ENCODE measurements at places on chromosomes 16 and 17.

- DNase-seq, result no peak
Observed at GRCh38 chr17:67747681-67748235, 30.0 kb downstream of the NOL11 start.

GRCh38 chr16:83994087-83994486 is 26.0 kb downstream of the NECAB2 start:
- DNase-seq, result no peak

DNA sequence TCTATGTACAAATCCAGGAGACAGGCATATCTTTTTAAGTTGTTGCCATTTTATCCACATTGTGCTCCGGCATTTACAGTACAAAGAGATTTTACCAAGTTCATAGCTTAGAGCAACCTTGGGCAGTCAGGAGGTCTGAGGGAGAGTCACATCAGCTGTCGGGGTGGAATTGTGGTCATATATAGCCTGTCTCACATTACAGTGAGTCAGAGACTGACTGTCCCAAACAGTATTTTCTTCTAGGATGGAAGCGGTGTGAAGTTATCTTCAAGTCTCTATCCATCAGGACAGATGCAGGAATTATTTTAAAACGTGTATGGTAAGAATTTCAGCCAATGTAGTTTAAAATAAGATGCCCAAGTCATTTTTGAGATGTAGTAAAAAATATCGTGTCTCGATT is 53.0 kb downstream of the GPRC5B start:
- DNase-seq, result no peak

GRCh38 chr17:4934173-4934979 is 2.3 kb downstream of the GP1BA start:
- no peak for DNase-seq

GRCh38 chr16:75379911-75380847 is 53.1 kb downstream of the CFDP1 start:
- DNase-seq, result peak; percentile 27

- DNase-seq, result no peak
Observed at GRCh38 chr16:86502856-86503748, 7.2 kb upstream of the FOXF1 start.

DNA sequence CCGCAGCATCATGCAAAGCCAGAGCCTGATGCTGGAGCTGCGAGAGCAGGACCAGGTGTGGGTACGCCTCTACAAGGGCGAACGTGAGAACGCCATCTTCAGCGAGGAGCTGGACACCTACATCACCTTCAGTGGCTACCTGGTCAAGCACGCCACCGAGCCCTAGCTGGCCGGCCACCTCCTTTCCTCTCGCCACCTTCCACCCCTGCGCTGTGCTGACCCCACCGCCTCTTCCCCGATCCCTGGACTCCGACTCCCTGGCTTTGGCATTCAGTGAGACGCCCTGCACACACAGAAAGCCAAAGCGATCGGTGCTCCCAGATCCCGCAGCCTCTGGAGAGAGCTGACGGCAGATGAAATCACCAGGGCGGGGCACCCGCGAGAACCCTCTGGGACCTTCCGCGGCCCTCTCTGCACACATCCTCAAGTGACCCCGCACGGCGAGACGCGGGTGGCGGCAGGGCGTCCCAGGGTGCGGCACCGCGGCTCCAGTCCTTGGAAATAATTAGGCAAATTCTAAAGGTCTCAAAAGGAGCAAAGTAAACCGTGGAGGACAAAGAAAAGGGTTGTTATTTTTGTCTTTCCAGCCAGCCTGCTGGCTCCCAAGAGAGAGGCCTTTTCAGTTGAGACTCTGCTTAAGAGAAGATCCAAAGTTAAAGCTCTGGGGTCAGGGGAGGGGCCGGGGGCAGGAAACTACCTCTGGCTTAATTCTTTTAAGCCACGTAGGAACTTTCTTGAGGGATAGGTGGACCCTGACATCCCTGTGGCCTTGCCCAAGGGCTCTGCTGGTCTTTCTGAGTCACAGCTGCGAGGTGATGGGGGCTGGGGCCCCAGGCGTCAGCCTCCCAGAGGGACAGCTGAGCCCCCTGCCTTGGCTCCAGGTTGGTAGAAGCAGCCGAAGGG is 24.2 kb downstream of the C1QTNF1 start:
- no peak for DNase-seq

- DNase-seq, result no peak
Observed at GRCh38 chr17:38436386-38436785, 8.1 kb downstream of the ARHGAP23 start.

- no peak for DNase-seq
Observed at GRCh38 chr16:27156579-27156978, 46.7 kb upstream of the KDM8 start.

DNA sequence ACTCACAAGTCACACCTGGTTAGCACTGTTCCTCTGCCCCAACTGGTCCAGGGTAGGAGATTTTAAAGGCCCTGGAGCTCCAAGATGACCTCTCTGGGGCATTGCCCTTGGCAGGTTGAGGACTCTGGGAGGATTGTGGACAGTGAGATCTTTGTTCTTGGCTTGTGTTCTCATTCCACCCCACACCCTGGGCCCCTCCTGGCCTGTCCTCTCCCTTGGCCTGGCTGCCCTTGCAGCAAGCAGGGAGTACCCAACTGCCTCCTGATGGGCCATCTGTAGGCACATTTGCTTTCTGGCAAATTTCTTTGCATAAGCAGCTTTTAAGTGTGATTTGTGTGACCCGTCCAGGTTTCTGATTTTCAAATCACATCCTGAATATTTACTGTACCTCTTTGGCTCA is 239.6 kb downstream of the UTP18 start:
- no peak for DNase-seq

- DNase-seq, result no peak
Observed at GRCh38 chr16:19848756-19849155, 35.9 kb downstream of the GPRC5B start.

Data from stimulated activated CD4-positive, alpha-beta T cell treated with anti-CD3 and anti-CD28 coated beads, Interleukin-4, amount 100 ng/mL, for 4 hours (primary cell).